ENCODE measurements at places on chromosomes 16 and 17. TPM values are rescaled to one million over a fixed set of nuclear protein-coding genes. Genes with fewer than 3 reads are reported as not detected.

Gene MYH2
- not detected for total RNA-seq

Gene C17orf50
- total RNA-seq: not detected

Gene AMFR
- 356 TPM for total RNA-seq

Gene LRRC37A
- total RNA-seq: 0.81 TPM

Gene RNF227
- total RNA-seq: 3.0 TPM

Gene ATP1B2
- total RNA-seq: not detected

Gene IL34
- 14.3 TPM for total RNA-seq

Gene USP6
- not detected for total RNA-seq

Gene GALNS
- total RNA-seq: 11.5 TPM

Gene AIPL1
- not detected for total RNA-seq

Gene PARN
- 13.8 TPM for total RNA-seq

Gene KCNJ2
- 15.1 TPM for total RNA-seq

Gene KAT8
- 36.9 TPM for total RNA-seq
